Activated T-cell treated with anti-CD3 and anti-CD28 coated beads for 4 hours (primary cell): ENCODE measurements at places on chromosomes 2 and 18.

DNA sequence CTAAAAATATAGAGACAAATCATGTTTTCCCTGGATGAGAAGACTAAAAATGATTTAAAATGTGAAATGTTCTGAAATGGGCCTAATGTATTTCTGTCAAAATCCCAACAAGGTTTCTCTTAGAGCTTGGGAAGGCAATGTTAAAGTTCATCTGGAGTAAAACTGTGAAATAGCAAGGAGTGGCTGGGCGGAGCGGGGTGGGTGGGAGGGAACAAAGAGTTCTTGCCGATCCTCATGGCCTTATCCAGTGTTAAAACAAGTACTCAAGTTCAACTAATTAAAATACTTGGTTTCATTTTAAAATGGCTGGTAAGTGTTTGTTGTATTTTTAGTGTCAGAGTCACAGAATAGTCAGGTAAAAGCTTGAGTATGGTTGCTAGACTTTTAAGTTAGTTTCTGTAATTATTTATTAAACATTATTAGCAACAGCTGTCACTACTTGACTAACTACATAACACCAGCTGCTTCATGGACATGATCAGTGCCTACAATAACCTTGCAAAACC is 87.3 kb downstream of the RTN4 start:
- no peak for DNase-seq

DNA sequence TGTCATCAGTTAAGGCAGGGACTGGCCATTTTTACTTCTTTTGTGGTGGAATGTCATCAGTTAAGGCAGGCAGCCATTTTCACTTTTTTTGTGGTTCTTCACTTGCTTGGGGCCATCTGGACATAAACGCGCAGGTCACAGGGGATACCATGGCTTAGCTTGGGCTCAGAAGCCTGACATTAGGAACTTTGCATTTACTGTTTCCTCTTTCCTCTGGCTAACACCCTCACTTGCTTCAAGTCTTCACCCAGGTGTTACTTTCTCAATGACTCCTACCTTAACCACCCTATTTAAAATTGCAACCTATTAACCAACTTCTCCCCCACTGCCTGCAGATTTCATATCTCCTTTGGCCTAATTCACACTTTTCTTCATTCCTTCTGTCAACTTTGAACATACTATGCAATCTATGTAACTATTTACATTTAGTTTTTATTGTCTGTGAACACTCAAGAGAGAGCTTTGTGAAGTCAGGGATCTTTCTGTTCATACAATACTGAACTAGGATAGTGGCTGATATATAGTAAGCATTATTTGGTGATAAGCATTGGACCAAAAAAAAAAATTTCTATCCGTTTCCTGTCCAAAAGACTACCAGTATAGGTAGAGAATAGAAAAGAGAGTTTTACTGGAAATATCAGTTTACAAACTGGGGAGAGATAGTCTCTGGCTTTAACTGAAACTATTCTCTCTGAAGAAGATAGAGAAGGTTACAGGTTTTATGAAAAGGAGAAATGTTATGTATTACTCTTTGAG is 600.1 kb upstream of the ZNF804A start:
- no peak for DNase-seq

DNA sequence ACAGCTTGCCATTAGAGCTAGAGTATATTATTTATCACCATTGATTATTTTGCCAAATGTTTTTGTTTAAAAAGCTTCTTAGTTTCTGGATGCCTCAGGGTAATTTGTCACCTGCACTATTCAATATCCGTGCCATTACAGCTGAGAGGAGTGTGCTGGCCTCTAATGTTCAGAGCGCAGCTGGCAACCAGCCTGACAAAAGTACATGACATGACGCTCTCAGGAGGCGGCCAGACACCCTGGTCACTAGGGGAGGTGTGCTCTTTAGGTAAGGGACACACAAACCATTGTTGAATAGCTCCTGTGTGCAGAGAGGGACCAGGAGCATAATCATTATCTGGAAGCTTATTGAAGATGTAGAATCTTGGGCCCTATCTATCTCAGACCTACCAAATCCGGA is 20.3 kb downstream of the LIMS1 start:
- DNase-seq, result no peak

DNA sequence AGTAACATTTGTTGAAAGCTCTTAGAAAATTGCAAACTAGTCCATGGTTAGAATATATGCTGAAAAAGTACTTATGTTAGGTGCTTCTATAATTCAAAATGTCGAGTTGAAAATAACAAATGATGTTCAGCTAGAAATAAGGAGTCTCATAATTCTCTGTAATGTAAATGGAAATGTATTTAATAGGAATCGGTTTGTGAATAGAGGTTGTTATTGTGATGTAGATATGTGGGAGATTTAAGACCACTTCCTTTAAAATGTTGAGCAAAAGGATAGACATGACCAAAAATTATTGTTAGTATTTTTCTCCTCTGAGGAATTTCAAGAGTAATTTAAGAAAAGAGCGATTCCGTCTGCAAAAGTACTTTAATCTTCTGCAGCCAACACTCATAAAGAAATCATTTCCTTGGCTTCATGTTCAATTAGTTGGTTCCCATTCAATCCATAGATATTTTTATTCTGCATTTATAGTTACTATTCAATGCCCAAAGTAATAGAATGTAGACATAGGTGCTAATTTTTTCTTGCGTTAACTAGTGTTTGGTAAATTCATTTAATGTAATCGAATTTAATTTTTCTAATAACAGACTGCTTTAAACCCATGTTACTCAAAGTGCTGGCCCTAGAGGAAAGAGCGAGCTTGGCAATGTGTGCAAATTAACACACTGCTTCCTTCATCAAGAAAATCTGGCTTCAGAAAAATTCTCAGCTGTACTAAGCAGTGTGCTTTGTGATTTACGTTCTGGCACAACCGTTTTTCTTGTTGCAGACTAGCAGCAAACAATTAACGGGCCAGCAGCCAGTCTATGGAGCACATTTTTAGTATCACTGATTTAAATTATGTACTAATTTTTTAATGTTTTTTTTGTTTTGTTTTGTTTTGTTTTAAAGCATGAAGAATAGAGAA is 32.2 kb downstream of the FN1 start:
- no peak for DNase-seq

DNA sequence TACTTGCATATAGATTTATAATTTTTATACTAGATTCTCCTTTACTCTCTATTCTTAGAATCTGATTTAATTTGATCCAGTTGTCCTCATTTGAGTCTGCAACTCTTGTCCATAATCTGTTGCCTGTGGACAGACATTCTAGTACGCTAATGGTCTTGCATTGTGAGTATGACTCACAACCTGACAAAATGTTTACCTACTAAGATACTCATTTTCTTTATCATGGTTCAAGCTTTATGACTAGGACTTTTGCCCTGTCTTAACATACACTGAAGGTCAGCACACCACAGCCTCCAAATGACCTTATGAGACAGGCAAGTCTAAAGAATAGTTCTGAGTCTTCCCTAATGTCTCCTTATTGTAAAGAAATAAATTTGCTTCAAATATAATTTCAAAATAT is 142.3 kb upstream of the CDH7 start:
- no peak for DNase-seq

GRCh38 chr2:203586696-203587095 is 51.6 kb upstream of the RAPH1 start:
- no peak for DNase-seq

GRCh38 chr18:10336749-10337350 is 117.6 kb upstream of the APCDD1 start:
- no peak for DNase-seq

DNA sequence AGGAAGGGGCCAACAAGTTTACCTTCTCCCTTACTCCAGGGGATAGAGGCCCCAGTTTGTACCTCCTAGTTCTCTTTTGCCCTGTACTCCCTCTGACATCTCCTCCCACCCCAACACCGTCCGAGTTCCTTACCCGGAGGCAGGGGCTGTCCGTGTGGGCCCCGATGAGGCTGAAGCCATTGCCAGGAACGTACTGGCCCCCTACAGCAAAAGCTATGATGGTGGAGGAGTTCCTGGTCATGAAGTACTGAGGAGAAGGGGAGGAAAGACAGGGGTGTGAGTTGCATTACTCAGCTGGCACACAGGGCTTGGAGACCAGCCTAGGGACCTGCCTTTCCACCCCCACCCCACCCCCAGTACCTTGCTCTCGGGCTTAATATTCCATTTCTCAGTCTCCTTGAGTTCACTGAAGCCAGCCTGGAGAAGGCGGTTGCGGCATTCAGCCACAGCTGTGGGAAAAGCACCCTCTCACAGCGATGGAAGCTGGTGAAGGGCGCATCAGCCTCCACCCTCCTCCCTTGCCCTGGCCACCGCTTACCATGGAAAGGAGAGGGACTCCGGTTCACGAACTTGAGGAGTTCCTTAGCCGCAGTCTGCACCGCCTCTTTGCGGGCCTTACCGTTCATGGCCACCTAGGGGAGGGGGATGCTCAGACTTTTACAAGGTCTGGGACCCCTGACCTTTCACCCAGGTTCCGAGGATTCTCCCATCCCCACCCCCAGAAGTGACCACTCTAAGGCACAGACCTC is 1.0 kb downstream of the DNPEP start:
- DNase-seq, result no peak

DNA sequence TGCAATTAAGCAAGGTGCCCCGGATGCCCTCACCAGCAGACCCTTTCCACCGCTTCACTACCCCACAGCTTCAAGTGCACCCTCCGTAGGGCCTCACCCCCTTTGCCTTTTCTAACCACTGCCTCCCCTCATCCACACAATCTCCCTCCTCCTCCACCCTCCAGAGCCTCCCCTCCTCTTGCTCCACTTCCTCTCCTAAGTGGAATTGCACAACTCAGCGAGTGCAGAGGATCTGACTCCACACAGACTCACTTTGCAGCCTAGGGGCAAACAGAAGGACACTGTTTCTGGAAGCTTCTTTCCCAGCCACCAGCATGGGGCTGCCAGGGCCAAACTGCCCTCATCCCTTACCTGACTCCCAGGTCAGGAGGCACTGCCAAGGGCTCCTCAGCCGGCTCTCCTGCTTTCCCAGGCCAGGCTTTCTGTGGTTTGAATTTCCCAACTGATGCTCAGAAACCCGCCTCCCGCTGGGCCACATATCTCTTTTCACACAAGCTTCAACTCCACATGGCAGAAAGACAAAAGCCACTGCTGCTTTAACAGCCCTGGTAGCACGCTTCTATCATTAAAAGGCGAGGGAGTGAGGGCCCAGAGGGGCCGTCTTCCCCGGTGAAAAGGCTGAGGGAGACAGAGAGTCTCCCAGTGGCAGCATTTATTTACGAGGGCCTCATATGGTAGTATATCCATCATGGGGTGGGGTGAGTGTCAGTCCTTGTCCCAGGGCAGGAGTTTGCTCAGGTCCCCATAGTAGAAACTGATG is 74.7 kb upstream of the MGAT4A start:
- no peak for DNase-seq

DNA sequence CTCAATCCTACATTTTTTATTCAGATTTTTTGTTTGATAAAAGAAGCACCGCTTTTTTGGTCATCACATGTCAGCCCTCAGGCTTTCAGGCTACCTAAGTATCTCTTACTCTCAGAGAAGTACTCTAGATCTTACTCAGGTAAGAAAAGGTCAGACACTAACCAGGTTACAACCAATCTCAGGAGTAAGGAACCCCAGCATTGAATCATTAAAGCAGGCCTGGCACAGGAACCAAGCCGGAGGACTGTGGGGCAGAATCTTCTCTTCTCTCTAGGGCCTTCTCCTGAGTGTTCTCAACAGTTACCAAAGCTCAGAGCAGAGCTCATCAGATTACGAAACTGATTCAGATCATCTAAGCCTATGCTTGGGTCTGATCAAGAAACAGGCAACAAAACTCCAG is 28.2 kb downstream of the RBMS1 start:
- no peak for DNase-seq

- DNase-seq, result no peak
These were observed 151.0 kb downstream of the PMAIP1 start for GRCh38 chr18:60050821-60051220.

DNA sequence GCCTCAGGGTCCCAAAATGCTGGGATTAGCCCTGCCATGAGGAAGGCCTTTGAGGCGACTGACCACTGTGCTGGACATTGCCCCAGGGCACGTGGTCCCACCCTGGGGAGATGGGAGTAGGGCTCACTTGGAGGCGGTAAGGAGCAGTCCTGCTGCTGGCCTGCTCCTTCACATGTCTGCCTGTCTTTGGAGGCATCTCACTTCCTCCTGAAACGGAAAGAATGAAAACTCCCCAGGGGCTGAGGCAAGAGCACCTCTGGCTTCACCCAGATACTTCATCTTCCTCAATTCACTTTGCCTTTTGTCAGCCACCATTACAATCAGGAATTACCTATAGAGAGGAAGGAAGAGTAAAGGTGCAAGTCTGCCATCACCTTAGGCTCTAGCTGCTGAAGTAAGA is 59.9 kb upstream of the GATA6 start:
- DNase-seq, result no peak

DNA sequence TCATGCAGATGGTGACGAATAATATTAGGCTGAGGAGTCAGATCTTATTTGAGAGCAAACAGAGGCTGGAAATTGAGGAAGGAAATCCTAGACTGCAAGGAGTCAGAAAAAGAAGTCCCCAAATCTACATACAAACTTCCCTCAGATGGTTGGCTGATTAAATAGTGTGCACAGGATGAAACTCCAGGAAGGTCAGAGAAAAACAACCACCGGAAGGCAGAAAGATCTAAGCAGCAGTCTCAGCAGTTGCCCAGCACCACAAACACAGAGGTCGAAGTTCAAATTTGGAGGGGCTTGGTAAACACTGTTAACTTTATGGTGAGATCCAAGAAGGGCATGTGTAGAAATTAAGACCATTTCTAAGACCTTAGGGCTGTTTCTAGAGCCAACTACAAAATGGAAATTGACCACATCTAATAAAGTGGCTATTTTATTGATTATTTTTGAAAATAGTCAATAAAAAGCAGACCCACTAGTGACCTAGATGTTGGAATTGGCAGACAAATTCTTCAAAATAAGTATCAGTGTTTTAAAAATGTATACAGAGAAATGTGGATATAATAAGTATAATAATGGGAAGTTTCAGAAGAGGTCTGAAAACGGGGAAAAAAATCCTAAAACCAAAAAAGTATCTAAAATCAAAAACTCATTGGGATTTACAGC is 134.8 kb downstream of the GALNT1 start:
- DNase-seq, result no peak

GRCh38 chr2:221973902-221974301 is 324.9 kb downstream of the PAX3 start:
- no peak for DNase-seq

DNA sequence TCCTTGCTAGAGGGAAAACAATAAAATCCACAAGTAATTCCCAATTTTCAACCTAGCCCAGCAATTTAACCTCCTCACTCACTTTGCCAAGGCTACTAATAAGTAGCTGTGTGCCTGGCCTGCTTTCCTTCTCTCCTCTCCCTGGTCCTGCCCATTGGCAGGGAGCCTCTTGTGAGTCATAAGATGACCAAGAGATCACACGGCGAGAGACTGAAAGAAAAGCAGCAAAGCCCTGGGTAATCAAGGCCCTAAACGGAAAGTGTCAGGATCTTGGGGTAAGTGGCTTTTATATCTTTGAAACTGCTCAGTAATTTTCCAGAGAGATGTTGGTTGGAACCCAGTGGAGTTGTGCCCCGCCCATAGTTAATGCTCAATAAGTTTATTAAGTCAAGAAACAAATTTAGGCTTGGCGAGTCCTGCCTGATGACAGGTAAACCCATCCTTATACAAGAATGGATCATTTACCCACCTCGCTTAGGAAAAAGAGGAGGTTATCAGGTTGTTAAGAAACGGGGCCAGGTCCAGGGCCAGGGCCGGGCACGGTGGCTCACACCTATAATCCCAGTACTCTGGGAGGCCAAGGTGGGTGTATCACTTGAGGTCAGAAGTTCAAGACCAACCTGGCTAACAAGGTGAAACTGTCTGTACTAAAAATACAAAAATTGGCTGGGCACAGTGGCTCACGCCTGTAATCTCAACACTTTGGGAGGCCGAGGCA is 10.0 kb upstream of the ADAM17 start:
- DNase-seq, result no peak

GRCh38 chr2:174343343-174343622 is 8.5 kb downstream of the SP9 start:
- no peak for DNase-seq
